ENCODE measurements at places on chromosomes 13 and 19.

GRCh38 chr13:36431204-36432105, 840 bp upstream of the CCNA1 start:
- DNase-seq, result no peak

GRCh38 chr19:36838784-36839324, 667 bp upstream of the ZNF790 start:
- no peak for DNase-seq

DNA sequence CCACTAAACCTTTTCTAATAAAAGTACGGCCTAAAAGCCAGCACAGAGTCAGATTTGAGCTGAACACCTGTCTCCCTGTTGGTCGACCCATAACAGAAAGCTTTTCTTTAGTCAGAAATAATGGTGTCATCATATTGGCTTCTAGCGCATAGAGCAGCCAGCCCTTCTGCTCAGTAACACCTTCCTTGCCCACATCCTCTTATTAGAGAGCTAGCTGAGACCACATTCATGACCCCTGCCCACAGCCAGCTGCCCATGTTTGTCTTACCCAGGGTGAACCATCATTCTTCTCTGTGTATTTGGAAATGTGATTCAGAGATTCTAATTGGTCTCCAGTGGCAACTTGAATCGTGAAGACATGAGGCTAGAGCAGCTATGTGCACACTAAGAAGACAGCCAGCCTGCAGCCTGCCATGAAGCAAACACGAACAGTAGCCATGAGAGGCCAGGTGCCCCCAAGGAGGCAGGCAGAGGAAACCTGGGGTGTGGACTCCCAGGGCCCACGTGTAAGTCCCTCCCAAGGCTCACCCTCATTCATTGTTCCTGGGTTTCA, 82.3 kb upstream of the PDCD5 start:
- peak; percentile 8 for DNase-seq

GRCh38 chr13:110471833-110472162, 89.7 kb downstream of the RAB20 start:
- peak; percentile 4 for DNase-seq

DNA sequence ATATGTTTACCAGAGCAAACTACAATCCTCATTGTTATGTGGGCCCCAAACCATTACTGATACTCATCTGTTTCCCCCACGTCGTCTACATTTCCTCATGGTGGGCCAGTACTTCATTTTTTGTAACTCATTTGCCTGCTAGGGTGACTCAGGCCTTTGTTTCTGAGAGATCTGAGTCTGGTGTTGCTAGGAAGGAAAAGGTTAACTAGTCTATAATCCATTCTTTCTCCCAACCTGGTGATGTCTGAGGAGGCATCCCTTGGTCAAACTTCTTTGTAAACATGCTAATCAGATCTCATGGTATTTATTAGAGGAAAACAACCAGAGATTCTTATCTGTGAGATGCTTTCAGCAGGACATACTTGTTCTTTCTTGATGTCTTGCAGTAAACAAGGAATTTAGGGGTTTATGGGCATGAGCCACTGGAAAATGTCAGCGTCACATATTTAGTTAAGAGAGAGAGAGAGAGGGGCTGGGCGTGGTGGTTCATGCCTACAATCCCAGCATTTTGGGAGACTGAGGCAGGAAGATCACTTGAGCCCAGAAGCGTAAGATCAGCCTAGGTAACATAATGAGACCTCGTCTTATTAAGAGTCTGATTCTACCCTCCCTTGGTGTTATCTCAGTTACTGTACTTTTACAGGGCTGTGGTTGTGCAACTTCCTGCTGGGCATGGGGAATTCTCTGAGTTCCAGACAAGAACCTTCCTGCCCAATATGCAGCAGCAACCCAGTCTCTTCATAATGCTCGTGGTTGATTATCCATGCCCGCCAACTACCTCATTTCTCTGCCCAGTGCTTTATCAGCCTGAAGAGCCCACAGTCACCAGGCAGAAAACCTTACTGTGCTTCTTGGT, 9.7 kb upstream of the DPRX start:
- DNase-seq, result no peak

DNA sequence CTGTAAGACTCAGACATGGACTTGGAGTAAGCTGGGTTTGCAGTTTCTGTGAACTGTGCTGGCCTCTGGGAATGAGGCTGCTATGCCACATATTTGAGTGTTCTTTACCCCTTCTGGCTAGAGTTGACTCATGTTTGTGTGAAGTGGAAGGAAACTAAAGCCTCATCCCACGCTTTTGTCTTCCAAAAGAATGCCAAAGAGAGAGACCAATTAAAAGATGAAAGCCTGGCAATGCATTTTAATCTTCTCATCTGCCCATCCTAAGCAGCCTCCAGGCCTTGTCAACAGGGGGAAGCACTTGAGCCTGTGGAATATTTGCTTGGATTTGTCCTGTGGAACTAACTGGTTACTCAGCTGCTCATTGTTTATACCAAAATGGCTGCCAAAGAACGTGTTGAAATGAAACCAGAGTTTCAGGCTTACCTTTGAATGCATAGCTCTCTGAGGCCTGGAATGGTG, 49.1 kb downstream of the LMO7 start:
- no peak for DNase-seq

GRCh38 chr13:76775088-76775740, 111.0 kb downstream of the KCTD12 start:
- no peak for DNase-seq

DNA sequence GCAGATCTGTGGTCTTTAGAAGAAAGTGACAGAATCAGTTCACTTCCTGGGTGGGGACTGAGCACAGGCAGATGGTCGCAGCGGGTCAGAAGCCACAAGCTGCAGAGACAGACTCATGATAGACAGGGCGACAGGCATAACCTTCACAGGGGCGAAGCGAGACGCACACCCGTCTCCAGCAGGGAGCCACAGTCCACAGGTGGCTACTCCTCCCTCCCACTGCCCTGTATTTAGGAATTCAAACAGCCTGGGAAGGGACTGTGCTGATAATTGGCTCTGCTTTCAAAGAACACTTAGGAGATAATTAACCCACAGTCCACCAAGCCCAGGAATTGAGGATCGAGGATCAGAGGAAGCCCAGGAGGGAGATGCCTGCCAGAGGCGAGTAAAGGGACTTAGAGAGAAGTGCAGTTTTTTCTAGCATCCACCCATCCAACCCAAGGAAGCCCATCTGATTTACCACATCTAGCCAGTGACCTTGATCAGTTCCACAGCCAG, 23.2 kb downstream of the RFX2 start:
- no peak for DNase-seq

DNA sequence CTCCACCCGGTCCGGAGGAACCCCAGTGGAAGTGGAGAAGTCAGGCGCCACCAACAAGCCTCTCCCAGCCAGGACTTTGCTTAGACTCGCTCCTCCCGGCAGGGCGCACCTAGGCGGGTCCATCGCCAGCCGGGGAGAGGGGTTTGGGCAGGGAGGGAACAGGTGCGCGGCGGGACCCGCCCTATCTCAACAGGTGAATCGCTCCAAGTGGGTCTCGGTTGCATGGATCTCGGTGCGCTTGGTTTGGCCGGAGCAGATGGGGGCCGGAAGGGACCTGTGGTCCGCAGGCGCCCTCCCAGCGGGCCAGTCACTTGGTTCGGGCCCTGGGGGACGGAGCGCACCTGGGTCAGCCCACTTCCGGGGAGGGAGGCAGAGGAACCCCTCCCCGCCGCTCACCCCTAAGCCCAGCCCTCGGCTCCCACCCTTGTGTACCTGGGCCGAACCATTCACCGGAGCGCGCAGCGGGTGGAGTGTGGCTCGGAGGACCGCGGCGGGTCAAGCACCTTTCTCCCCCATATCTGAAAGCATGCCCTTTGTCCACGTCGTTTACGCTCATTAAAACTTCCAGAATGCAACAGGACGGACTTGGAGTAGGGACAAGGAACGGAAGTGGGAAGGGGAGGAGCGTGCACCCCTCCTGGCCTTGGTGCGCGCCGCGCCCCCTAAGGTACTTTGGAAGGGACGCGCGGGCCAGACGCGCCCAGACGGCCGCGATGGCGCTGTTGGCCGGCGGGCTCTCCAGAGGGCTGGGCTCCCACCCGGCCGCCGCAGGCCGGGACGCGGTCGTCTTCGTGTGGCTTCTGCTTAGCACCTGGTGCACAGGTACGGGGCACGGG, at the start of gene LSR:
TSS of gene LSR (plus strand) at position 693 of the 836 bp plus-strand sequence. CDS start at position 714, 21 bp downstream.
- peak; percentile 70 for DNase-seq

- no peak for DNase-seq
These were observed 61.6 kb upstream of the GPR12 start for GRCh38 chr13:26822146-26822545.

DNA sequence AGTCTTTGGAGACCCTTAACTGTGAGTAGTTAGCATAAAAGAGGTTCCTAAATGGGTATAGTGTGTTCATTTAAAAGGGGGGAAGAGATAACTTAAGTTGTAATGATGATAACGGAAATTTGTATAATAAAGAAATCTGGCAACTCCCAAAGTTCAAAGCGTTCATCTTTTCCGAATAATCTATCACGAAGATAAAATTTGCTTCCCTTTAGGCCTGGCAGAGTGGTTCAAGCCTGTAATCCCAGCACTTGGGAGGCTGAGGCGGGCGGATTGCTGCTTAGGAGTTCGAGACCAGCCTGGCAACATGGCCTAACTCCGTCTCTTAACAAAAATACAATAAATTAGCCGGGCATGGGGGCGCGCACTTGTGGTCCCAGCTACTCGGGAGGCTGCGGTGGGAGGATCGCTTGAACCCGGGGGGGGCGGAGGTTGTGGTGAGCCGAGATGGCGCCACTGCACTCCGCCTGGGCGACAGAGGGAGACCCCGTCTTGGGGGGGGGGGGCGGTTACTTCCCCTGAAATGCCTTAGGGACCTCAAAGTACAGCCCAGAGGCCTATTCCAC, 934 bp downstream of the N4BP2L2 start:
- DNase-seq, result peak; percentile 27

DNA sequence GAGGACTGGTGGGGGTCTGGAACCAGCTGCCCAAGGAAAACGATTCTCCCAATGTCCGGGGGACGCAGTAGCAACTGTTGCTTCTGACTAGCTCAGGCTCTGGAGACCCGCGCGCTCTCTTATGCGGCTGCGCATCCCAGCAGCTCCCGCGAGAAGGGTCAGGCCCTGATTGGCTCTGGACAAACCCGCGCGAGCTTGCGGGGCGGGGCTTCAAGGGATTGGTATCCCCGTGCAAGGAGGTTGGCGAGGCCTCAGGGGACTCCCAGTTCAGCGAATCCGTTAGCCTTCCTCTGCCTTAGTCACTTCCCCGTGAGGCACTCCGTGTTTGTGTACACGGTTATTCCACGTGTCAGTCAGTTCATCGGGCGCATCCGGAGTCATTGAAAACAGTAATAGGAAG, 20.2 kb downstream of the SIGLECL1 start:
- DNase-seq, result no peak

- no peak for DNase-seq
These were observed 4.9 kb downstream of the ERICH4 start for GRCh38 chr19:41447732-41448332.

GRCh38 chr19:46591254-46591653, 9.9 kb upstream of the CALM3 start:
- DNase-seq, result no peak

DNA sequence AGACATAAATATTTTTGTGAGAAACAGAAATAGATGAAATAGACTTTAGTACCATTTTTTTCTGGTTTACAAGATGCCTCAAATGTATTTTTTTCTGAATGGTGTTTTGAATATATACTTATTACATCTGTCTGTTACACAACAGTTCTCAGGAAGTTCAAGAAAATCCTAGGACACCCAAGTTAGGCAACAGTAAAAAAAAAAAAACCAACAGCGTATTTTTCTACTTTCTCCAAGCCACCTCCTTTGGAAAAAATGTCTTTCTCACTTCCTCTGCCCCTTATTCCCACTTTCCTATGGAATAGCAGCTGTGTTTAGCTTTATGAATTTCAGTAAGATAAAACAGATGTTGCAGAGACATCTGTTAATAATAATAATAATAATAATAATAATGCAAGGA, 489.6 kb upstream of the KLF12 start:
- DNase-seq, result no peak

DNA sequence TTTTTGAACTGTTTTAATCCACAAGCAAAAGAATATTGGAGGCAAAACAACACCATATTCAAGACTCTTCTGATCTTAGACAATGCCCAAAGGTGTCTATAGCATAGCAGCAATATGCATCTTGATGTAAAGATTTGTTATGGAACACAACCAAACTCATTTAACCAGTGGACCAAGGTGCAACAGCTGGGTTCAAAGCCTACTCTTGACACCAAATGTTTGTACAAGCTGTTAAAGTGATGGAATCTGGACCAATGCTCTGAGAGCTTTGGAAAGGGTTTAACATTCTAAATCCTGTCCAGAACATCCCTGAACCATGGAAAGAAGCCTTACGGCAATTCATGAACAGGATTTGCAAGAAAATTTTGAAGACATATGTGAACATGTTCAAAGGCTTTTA, 520.0 kb downstream of the GPC6 start:
- no peak for DNase-seq

DNA sequence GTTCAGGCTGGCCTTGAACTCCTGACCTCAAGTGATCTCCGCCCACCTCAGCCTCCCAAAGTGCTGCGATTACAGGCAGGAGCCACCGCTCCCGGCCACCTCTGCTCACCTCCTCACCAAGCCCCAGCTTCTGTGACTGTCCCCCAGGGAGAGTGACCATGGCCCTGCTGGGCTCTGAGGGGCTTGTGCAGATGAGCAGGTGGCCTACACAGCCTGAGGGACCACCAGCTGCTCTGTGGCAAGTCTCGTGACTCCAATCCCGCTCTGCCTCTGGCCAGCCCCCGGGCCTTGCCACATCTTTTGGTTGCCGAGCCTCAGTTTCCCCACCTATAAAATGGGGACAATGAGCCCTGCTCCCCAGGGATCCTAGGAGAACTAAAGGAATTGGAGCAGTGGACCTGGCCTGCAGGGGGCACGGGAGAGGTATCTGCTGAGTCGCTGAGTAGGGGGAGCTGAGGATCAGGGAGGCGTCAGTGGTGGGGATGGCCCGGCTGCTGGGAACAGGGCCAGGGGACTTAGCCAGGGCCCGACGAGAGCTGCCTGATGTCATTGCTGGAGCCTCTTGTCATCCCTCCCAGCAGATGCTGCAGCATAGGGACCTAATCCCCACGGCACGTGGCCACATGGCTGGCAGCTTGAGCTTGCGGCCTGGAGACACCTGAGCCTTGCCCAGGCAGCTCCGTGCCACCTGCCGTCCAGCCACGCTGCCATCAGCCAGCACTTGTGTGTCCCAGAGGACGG, 74.7 kb downstream of the GADD45B start:
- DNase-seq, result no peak

- DNase-seq, result no peak
These were observed 146.2 kb upstream of the FNDC3A start for GRCh38 chr13:48829536-48829935.

- no peak for DNase-seq
These were observed 56.6 kb downstream of the SLITRK1 start for GRCh38 chr13:83825676-83826075.

DNA sequence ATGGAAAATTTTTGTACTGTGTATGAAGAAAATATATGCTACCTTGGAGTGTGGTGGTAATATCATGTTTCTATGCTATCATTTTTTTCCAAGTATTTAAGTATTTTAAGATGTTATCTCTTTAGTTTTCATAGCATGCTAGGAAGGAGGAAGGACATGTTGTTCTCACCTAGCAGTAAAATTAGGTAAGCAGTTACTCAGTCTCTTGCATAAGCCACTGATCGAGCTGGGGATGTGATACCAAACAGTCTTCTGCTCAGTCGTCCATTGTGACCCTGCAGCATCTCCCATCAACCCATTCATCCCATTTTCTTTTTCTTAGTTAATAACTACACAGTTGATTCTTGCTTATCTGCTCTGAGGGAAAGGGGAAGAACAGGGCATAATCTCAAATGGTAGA, 130.6 kb downstream of the KLF5 start:
- no peak for DNase-seq

Measured in stimulated activated CD8-positive, alpha-beta memory T cell treated with anti-CD3 and anti-CD28 coated beads, Interleukin-7, amount 100 ng/mL, for 4 hours (primary cell).